ENCODE measurements at places on chromosomes 6 and 20.

DNA sequence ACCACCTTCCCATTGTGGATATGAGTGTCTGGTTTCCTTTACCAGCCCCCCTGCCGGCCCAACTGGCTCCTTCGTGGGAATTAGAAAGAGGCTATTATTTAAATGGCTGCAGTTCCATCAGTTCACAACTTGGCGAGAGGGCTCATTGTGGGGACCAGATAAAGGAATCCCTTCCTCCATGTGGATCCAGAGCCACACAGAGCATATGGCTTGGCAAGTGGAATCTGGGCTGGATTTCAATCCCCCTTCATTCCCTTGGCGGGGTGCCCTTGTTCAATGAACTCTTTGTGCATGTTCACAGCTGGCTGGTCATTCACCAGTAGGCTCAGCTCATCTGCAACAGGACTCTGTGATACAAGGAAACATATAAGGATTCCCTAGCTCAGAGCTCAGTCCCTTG lies 140.6 kb downstream of the OPN5 start:
- no peak for DNase-seq

DNA sequence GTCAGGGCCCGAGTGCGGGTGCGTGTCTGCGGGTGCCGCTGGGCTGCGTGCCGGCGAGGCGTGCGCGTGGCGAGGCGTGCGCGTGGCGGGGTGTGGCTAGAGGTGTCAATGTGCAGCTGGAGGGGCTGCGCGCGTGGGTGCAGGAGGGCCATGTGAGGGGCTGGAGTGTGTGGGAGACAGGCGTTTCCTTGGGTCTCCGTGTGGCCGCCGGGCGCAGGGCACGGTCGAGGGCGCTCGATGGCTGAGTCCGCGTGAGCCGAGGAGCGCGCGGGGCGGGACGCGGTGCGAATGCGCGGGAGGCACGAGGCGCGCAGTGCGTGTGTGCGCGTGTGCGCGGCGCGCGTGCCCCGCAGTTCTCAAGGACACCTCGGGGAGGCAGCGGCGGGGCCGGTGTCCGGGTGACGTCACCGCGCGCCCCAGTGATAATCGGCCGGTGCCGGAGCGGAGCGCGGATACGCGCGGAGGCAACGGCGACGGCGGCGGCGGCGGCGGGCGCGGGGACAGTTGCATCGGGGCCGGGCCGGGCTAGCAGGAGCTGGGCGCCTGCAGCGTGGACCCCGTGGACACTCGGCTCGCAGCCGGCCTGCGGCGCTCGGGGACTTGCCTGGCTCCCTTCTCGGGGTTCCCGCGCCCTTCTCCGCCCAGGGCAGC lies 38.7 kb downstream of the YTHDF1 start:
- peak; percentile 28 for DNase-seq

DNA sequence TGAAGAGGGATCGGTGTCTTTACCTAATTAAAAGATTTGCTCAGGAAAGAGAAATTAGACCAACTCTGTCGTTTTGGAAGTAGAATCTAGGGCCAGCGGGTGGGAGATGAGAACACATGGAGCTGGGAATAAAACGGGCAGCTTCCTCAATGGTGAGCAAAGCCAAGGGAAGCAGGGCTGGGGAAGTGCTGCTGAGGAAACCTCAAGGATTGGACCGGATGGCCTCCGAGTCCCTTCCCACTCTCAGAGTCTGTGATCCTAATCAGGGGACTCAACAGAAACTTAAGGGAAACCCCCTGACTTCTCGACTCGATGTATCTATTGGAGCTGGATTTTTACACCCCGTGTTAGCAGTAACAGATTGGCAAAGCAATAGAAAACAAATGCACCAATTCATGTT lies 10.8 kb downstream of the GCNT2 start:
- DNase-seq, result no peak

DNA sequence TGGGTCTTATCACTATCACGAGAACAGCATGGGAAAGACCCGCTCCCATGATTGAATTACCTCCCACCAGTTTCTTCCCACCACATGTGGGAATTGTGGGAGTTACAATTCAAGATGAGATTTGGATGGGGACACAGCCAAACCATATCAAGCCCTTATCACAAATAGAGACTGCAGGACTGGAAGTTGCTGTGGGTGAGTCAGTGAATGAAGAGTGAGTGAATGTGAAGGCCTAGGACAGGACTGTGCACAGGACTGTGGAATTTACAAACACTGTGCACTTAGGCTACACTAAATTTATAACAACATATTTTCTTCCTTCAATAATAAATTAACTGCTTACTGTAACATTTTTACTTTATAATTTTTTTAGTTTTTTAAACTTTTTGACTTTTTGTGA lies 30.2 kb upstream of the BCAS1 start:
- DNase-seq, result no peak

GRCh38 chr6:89950879-89951391 lies 56.7 kb downstream of the GJA10 start:
- no peak for DNase-seq

DNA sequence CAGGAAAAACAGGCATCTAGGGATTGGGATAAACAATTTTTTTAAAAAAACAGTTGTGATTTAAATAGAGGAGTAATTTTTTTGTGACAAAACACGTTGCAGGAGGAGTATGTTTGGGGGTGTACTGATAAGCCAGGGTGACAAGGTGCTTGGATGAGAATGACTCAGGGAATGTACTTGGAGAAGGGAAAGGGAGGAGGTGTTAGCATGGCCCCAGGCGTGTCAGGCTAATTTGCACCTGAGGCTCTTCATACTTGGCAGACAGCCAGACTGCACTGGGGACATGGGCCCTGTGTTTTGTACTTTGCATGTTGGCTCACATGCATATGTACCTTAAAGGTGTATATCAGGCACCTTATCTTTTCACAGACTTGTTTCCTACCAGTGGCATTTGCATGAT lies 22.8 kb downstream of the PANK2 start:
- DNase-seq, result no peak

DNA sequence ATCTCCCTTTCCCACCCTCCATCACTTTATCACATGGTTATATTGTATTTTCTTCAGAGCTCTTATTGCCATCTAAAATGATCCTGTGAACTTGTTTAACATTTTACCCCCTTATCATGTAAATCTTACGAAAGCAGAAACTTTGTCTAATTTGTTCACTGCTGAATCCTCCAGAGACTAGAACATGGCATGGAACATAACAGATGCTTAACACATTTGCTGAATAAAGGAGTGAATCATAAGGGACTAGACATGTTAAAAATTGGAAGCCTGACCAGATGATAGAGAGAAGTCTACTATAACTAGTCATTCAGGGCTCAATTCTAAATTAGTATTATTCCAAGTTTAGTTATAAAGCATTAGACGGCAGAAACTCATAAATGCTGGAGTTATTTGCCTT lies 73.3 kb downstream of the MAN1A1 start:
- no peak for DNase-seq

GRCh38 chr6:82651845-82652335 lies 288.3 kb downstream of the TPBG start:
- DNase-seq, result no peak

GRCh38 chr20:20327746-20328145 lies 40.2 kb upstream of the INSM1 start:
- no peak for DNase-seq
